ENCODE measurements at places on chromosomes 3 and 15.

GRCh38 chr3:88093266-88093665 is 34.2 kb downstream of the ZNF654 start:
- no peak for DNase-seq

DNA sequence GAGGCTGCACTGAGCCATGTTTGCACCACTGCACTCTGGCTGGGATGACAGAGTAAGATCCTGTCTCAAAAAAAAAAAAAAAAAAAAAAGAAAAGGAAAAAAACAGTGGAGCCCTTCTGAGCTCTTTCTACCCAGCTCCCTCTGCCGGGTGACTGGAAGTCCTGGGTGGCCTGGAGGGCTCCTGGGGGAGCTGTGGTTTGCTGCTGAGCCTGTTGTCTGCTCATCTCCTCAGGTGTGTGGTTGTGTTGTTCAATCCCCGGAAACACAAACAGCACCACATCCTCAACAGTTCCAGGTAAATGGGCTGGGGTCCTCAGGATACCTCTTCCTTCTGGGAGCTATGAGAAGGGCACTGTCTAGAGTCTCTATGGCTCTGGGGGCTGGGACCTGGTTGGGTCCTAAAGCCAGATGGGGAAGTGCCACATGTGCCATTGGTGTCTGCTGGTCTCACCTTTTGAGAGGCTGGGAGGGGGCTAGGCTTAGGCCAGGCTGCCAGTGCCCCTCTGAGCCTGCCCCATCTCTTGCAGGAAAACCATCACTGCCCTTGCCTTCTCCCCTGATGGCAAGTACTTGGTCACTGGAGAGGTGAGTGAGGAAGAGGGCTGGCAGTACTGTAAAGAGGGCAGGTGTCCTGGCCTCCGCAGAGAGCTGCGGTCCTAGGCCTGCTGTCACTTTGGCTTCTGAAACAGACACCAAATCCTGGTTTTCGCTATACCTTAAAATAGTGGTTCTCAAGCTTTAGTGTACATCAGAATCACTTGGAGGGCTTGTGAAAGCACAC is 17.1 kb upstream of the JMJD7 start:
- no peak for DNase-seq

GRCh38 chr15:60509470-60509869 is 30.5 kb upstream of the ICE2 start:
- no peak for DNase-seq

DNA sequence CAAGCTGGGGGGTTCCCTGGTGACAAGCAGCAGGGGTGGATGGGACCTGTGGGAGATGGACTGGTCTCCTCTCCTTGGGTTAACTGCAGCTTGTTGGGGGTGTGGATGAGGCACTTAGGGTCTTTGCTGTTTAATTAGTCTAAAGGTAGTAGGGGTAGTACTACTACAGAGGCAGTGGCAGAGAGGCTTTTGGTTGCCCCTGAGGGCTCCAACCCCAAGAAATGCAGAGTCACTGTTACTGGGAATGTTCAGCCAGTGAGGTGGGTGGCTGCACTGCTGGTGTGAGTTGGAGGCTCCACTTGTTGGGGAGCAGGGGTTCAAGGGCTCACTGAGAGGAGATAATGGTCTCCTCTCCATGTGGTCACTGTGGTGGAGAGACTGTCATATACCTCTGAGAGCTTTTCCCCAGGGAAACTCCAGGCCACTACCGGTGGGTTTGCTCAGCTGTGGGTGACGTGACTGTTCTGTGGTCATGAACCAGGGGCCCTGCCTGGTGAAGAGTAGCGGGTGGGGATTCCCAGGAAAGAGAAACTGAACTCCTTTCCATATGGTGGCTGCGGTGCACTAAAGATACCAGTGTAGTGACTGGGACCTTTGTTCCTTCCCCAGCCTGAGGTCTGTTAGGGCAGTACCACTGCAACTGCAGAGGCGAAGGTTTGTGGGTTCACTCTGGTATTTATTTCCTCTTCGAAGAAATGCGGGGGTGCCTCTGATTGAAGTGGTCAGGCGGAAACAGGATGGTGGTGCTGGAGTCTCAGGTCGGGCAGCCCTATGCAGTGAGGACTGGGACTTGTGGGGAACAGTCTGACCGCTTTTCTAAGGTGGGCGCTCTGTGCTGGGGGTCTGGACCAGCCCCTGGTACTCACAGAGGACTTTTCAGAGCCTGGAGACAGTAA is 68.9 kb upstream of the TNFSF10 start:
- peak; percentile 66 for DNase-seq

DNA sequence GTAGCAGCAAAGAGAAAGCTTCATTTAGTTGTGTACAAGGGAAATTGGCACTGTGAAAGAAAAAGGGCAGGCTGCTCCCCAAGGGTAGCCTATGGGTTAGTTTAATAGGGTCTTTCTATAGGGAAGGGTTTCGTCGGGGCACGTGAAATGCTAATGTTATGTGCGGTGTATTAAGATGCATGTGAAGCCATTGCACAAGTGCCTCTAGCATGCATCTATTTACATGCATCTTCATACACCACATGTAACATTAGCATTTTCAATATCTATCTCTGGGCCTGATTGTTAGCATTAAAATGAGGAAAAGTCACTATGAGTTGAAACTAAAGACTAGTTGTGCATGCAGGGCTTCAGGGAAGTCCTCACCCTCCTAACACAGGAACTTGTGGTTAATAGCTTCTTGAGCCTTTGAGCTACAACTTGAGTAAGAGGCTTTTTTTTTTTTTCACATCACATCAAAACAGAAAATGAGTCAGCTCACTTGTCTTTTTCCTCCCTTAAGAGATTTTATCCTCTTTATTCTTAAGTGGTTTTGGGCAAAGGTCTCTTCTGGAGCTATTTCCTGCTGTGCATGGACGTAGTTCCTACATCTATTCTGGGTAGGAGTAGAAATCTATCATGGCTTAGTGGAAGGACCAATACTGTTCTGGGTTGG is 613.4 kb downstream of the ZPLD1 start:
- DNase-seq: no peak

DNA sequence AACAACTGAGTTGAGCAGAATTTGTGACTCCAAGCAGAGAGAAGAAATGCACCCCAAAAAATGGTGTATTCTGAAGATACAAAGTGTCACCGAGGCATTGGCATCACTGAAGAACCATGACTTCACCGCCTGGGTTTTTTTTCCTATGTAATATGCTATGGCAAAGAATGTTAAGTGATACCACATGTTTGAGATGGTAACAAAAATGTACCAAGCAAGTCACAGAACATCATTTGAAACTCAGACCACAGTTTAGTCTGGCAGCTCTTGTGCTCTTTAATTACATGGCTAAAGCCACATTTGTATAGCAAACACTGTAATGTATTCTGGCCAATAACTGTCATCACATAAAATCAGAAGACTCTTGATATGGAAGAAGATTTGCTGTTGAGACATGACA is 323.5 kb downstream of the ULK4 start:
- DNase-seq: no peak

DNA sequence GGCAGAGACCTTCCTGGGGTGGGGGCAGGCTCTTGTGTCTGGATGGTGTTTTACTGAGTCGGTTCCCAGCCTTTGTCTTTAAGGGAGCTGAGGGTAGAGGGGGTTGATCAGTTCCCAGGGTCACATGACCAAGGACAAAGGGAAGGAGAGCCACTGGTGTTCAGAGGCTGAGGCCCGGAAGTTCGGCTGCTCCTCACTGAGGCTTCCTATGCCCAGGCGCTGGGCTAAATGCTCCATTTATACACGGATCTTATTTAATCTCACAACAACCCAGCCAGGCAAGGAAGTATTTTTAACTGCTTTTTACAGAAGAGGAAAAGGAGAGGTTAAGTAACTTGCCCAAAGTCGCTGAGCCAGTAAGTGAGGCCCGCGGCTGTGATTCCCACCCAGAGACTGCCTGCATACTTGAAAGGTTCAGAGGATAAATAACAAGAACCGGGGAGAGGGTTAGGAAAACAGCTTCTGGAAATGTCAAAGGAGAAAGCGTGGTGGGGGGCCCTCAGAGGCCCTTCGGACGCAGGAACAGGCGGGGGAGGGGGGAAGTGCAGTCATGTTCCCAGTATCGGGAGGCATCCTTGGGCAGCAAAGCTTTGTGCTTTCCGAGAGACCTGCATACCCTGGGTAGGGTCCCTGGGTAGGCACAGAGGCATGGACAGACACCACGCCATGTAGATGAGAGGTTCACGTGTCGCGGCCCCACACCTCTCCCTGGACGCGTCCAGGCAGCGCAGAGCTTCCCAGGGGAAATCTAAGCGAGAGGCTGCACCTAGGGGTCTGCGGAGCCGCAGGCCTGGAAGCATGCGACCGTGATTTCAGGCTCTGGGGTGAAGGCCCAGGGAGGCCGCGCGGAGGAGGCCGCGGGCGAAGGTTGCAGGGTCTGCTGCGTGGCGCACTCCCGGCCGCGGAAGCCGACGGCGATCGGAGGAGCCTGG is 21.3 kb downstream of the EPHB3 start:
- no peak for DNase-seq

GRCh38 chr3:160587105-160587504 is 21.7 kb upstream of the KPNA4 start:
- no peak for DNase-seq

GRCh38 chr3:107432013-107432515 is 54.8 kb downstream of the CCDC54 start:
- no peak for DNase-seq

- peak; percentile 15 for DNase-seq
Measured at GRCh38 chr15:80152896-80153876, at the start of gene FAH. Gene FAH, plus strand, starts transcription at chr15:80152999. Its CDS starts 56 bp downstream, at chr15:80153055.

DNA sequence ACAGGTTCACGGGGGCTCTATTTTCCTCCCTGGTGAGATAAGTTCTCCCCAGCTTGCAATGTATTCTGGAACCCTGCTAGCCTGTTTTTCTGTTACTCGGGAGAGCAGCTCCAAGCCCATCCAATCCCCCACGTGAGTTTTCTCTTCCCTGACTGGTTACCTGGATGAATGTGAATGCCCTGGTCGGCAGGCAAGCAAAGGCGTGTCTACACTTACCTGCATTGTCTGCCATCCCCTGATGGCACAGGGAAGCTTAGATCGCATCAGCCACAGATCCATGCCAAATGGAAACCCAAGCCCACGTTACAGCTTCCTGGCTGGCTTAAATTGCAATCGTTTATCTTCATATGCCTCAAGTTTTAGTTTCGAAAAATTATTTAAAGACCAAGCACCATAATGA is 149.9 kb downstream of the FOXP1 start:
- no peak for DNase-seq

DNA sequence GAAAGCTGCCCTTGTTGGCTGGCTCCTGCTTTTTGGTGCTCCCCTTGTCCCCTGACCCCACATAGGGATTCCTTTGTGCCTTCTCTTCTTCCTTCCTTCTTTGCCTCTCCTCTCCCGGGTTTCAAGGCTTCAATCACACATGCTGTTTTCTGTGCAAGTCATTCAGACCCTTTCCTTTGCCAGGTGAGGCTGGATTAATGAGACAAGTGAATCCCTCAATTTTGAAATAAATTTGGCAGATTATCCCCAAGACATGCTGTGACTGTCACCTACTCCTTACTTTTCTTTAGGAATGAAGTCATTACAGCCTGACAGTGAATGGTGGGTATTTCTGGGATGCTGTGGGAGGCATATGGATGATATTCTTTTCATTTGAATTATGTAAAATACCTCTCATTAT is 259.0 kb upstream of the RGMA start:
- no peak for DNase-seq

- DNase-seq: no peak
Measured at GRCh38 chr3:4407941-4408340, 59.1 kb downstream of the SUMF1 start.

GRCh38 chr15:76057332-76058000 is 2.3 kb upstream of the TMEM266 start:
- no peak for DNase-seq

GRCh38 chr3:23455775-23456174 is 252.6 kb downstream of the UBE2E2 start:
- no peak for DNase-seq

DNA sequence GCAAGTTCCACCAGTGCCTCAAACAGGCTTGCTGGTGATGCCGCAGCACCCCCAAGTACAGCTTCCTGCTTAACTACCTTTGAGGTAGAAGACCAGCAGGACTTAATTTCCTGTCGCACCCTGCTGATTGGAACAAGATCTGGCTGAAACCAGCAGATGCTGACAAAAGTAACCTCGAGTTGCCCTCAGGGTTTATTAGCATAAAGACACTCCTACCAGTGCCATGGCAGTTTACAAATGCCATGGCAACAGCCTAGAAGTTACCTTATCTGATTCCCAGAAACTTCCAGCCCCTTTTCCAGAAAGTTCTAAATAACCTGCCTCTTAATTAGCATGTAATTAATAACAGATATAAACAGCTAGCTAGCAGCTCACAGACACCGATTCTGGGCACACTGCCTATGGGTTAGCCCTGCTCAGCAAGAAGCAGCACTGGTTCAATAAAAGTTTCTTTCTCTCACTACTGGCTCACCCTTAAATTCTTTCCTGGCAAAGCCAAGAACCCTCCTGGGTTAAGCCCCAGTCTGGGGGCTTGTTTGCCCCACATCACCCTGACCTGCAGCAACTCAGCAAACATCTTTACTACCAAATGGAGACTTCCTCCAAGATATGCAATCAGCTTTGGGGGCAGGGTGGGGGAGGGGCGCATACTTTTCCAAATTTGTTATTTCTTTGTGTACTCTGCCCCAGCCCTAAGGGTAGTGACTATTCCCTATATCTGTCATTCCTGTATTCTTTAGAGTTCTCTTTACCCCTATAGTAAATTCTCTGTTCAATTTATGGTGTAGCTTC is 54.2 kb downstream of the MAP4 start:
- DNase-seq: no peak

All from activated T-helper 1 cell treated with anti-CD3 and anti-CD28 coated beads, Interleukin-2, amount 50 U/mL, for 16 hours (primary cell).